Activated T-helper 17 cell treated with anti-CD3 and anti-CD28 coated beads, Interleukin-2, amount 50 U/mL, for 72 hours (primary cell): ENCODE measurements at places on chromosomes 12 and 14.
A peak's percentile ranks its signal among the peaks of the same experiment; 100 is the strongest.

DNA sequence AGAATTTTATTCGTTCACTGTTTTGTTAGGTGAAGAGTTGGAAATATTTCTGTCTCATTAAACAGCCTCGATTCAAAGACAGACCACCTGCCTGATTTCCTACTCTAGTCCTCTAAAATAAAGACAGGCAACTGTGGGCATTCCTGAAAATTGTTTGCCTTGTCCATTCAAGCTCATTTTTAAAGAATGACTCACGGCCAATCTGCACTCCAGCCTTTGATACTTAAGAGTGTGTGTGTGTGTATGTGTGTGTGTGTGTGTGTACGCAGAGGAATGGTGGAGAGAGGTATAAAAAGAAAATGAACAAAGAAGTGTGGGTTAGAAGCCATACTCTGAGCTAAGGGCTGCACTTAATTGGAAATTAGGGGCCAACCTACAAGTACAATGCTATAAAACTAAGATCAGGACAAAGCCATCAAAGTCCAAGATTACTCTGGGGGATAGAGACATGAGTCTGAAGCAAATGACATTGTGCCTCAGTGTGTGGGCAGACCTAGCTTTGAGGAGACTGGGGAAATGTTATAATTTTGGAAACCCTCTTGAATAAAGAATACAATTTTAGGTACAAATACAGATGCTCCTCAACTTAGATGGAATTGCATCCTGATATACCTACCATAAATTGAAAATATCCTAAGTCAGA lies 45.6 kb upstream of the SOCS2 start:
- ATAC-seq, result no peak

GRCh38 chr12:64609536-64610078 lies 688 bp upstream of the RASSF3 start:
- ATAC-seq, result peak; percentile 2

DNA sequence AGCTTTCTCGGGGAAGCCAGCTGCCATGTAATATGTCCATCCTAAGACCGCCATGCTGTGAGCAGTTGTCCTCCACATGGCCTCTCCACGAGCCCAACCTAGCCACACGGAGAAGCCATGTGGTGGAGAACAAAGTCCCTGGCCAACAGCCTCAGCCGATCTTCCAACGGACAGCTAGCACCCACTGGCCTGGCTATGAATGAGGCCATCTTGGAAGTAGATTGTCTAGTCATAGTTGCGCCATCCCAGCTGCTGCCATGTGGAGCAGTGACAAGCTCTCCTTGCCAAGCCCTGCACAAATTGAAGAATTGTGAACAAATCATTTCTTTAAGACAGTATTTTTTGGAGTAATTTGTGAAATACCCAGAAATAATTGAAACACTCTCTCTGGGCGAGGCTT lies 49.3 kb upstream of the USP44 start:
- no peak for ATAC-seq

DNA sequence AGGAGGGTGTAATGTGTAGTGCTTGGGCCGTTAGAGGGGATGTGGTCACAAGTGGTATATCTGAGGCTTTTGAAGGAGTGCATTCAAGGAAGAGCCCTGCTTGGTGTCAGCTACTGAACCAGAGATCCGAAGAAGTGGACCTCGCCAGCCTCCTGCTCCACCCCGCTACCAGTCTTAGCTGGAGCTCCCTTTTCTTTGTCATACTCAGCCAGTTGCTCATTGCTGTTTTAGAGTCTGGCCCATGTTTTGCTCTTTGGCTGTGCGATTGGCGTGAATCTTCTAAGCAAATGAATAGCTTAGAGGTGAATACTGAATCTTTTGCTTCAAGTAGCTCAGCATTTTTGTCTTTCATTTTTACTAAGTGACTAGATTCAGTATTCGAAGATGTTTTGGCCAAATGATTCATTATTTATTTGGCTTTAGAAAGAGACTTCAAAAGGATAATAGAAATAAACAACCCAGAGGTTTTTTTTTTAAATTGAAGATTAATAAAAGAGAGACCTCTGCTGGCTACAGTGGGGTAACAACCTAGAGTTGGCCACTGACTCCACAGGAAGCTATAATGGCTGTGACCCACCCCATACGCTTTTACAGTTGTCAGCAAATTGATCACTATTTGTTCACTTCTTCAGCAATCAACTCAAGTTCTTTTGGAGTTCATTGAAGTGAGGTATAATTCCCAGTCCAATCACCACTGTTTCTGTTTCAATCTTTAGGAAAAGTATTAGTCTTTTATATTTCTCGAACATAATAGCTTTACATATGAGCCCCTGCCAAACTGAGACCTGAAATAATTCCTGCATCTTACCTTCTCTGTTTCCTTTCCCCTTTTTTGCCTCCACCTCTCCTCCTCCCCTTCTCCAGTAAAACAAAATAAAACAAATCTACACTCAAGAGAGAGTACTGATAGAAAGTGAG lies 19.9 kb downstream of the CDKN1B start:
- ATAC-seq, result peak; percentile 91

- ATAC-seq, result no peak
These were observed 474.0 kb upstream of the MGAT4C start for GRCh38 chr12:86730233-86730632.

- no peak for ATAC-seq
These were observed 1.2 kb downstream of the UNC119B start for GRCh38 chr12:120711411-120711810.

- ATAC-seq, result peak; percentile 85
These were observed 1.2 kb upstream of the BMAL2 start for GRCh38 chr12:27331291-27331926.

DNA sequence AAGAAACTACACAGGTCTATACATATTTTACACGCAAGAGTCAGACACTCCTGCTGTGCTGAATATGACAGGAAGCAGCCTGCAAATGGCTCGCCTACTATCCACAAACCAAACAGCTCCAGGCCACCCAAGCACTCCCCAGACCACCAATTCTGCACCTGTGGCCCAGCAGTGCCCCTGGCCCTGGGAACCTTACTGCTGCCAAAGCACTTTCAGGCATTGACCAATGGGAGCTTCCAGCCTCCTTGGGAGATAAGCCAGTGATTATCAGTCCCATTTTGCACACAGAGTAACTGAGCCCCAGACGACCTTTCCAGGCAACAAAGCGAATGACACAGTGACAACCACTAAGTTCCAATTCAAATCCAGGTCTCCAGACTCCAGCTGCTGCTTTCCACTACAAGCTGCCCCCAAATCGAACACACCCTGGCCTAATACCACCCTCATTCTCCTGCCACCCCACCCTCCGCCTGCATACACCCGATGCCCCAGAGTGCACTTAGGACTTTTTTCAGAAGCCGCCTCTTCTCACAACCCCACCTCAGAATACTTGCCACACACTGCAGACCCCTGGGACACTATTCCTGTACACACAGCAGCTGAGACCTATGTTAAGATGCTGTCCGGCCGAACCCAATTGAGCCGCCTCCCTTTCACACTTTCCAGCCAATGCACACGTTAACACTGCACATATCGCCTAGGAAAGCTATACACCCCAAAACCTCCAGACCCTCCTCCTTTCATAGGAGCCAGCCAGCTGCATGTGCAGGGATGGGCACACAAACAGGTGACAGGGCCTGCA lies 126.1 kb upstream of the PRMT8 start:
- no peak for ATAC-seq

DNA sequence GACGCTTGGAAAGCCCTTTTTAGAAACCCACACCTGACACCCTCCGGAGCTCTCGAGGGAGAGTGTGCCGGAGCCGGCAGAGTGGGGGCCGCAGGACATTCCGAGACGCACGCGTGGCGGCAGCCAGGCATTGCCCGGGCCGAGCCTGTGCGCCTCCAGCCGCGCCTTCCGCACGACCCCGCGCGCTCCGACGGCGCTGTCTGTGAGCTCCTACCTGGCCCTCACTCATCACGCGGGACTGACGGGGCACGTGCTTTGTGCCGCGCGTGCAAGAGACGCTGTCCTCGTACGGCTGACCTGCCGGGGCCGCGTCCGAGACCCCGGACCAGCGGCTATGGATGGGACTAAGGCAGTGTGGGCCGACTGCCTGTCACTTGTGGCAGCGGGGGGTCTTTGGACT lies 5.2 kb downstream of the GALNT9 start:
- ATAC-seq, result no peak

DNA sequence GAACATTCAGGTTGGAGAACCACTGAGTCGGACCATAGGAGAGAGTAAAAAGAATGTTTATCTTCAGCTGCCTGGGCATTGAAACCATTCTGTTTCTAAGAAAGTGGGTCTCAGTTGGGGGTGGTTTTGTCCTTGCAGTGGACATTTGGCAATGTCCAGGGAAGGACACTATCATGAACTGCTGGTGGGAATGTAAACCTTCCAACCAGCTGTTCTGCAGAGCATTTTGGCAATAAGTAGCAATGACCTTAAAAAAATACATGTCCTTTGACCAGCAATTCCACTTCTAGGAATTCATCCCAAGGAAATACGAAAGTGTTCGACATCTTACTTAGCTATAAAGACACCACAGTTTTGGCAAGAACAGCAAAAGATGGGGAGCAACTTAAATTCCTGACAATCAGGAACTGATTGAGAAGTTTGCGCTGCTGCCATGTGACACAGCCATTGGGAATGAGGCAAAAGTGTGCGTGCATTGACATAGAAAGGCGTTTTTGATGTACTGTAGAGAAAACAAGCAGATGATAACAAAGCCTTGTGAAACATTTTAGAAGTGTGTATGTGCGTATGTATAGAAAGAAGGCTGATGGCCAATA lies 82.9 kb upstream of the MAP1LC3B2 start:
- no peak for ATAC-seq

GRCh38 chr14:68553311-68553710 lies 239.6 kb downstream of the ZFP36L1 start:
- no peak for ATAC-seq

DNA sequence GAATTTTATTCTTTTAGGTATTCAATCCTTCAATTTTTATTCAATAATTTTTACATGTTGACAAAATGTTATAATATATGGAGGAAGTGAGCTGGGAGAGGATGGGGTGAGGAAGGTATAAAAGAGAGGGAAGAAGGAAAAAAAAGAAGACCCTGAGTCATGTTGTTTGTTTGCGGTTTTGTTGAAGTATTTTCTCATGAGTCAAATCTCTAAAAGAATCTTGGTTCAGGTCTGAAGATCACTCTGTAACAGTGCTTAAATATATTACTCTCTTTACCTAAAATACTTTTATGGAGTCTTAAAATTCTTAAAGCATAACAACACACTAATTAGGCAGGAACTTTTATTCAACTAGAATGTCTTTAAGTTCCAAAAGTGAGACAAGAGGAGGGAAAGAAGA lies 489.6 kb upstream of the GARIN6 start:
- ATAC-seq, result no peak

DNA sequence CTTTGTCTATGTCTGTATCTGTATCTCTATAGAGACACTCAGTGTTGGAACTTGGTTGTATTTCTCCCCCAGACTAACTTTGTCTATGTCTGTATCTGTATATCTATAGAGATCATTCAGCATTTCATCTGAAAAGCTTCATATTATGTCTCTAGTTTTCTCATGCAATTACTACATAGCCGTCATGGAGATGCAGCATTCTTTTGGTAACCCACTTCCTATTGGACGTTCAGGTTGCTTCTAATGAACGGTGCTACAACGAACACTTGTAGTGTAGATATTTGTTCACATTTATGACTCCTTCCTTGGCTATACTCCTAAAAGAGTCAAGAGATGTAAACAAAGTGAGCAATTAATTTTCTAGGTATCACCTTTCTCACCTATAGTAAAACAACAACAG lies 81.5 kb upstream of the KCNA1 start:
- ATAC-seq, result no peak

- ATAC-seq, result no peak
These were observed 460.7 kb downstream of the NOVA1 start for GRCh38 chr14:26137161-26137560.

DNA sequence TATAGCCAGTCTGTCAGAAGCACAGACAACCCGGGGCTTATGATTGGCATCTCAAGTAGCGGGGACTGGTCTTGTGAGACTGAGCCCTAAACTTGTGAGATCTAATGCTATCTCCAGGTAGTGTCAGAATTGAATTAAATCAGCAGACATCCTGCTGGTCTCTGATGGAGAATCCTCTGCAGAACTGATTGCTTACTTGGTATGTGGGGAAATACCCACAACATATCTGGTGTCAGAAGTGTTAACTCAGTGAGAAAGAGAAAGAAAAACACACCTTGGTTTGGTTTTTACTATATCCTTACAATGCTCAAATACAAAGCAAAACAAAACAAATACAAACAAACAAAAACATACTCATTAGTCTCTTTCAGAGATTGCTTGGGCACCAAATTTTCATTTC lies 10.0 kb downstream of the SEL1L start:
- ATAC-seq, result peak; percentile 46

DNA sequence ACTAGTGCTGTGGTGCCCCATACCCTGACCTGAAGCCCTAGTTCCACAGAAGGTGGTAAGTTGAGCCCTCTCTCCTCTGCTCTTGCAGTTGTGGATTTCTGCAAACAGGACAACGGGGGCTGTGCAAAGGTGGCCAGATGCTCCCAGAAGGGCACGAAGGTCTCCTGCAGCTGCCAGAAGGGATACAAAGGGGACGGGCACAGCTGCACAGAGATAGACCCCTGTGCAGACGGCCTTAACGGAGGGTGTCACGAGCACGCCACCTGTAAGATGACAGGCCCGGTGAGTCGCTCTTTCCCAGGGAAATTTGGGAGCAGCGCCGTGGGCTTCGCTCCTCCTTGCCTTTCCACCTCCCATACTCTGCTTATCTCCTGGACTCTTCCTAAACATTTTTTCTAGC lies 92.2 kb downstream of the NT5DC3 start:
- no peak for ATAC-seq

GRCh38 chr12:130053651-130054069 lies 108.6 kb upstream of the FZD10 start:
- no peak for ATAC-seq

GRCh38 chr14:94328196-94328595 lies 5.1 kb upstream of the SERPINA6 start:
- no peak for ATAC-seq

DNA sequence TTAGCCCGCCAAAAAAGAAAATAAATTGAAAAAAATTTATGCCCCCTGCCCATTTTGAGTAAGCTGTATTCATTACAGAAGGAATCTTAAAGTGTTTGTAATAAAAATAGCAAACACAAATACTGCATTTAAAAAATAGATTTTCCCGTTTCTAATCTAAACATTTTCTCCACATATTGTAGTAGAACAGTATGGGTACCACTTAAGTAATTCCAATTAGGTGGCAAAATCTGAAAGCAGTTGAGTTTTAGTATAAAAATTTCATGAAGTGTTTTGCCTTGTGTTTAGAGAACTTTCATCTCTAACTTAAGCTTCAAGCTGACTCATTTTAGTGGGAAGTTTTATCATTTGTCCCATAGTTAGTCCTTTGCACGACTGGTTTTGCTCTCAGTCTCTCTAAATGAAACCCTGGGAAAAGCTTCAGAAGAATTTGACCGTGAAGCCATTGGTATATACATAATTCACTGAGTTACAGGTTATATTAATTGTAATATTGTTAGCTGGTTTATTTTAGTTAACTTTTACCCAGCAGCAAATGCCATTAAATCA lies 214.6 kb downstream of the ERC1 start:
- no peak for ATAC-seq

GRCh38 chr14:75896341-75896740 lies 85.5 kb downstream of the TGFB3 start:
- no peak for ATAC-seq
